Kidney glomerular epithelial cell (primary cell): ENCODE measurements at places on chromosomes 5 and 9.

DNA sequence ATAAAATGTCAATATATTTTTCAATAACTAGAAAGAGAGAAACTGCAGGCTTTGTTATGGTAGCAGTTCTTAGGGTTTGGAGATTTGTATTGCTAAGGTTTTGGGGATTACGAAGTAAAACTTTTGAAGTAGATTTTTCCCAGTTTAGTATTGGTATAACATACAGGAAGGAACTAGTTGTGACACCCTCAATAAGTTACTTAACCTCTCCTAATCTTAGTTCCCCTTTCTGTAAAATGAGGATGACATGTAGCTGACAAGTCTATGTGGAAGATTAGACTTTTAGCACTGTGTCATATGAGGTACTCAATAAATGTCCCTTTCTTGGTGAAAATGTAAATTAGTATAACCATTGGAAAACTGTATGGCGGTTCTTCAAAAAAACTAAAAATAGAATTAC, 73.4 kb upstream of the ATG10 start:
- DNase-seq, result no peak

- DNase-seq, result no peak
Measured at GRCh38 chr5:43573058-43573457, 16.2 kb upstream of the PAIP1 start.

GRCh38 chr5:95327211-95327610, 42.3 kb upstream of the MCTP1 start:
- DNase-seq, result no peak

DNA sequence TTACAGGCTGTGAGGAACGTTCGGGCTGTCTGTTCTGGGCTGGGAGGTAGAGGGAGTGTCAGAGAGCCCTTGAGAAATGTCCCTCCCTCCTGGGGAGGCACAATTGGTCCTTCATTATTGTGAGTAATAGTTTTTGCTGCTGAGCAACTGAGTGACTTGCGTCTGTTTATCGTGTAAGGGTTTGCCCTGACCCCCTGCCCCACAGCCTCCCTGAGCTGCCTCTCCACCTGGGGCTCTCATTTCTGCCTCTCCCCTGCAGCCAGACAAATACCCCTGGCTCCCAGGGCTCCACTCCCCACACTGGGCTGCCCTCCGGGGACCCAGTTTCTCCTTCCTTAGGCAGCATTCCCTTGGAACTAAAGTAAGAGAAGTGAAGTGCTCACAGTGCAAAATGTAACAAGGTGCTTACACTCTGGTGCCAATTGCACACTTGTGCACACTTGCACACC, 174.9 kb upstream of the MVB12B start:
- no peak for DNase-seq

- DNase-seq, result peak; percentile 73
Measured at GRCh38 chr5:95644351-95645042, 2.1 kb upstream of the RFESD start.

- no peak for DNase-seq
Measured at GRCh38 chr9:105399117-105399516, 48.7 kb upstream of the FSD1L start.

DNA sequence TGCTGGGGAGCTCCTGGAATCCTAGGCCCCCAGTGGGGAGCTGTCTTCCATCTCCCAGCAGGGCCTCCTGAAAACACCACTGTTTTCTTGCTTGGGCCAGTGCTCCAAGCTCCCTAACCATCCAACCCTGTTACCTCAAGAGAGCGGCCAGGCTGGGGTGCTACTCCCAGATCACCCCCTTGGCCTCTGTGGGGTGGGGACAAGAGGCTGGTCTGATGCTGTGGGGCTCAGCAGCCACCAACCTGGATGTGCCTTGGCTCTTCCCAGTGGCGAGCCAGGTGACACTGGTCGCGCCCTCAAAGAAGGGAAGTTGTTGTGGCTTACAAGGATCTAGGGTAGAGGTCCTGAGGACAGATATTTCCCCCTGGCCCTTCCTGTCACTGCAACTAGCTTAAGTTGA, 49.0 kb downstream of the SECISBP2 start:
- no peak for DNase-seq

- DNase-seq, result no peak
Measured at GRCh38 chr9:85158512-85158911, 489.0 kb downstream of the NTRK2 start.

DNA sequence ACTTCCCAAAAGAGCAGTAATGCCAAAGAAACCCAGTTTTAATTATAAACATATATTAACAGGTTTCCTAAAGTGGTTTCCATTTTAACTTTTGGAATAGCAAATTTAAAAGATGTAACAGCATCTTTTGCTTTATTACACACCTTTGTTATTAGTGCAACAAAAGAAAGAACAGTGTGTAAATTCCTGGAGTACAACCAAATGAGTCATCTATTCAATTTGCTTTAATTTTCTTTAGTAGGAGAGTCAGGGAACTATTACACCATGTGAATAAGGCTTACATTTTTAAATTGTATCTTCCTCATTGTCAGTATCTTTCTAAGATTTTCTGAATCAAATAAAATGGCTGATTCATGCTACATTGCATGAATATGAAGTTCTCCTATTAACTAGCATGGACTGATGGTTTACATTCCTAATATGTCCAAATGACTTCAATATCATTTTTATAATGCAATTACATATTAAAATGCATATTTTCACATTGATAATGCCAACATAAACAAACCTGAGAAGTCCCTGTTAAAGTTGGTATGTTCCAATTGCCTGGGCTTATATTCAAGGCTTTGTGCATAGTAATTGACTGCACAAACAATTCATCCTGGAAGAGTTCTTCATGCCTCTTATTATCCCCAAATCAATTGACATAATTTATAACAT, 22.5 kb downstream of the EDIL3 start:
- DNase-seq, result no peak

DNA sequence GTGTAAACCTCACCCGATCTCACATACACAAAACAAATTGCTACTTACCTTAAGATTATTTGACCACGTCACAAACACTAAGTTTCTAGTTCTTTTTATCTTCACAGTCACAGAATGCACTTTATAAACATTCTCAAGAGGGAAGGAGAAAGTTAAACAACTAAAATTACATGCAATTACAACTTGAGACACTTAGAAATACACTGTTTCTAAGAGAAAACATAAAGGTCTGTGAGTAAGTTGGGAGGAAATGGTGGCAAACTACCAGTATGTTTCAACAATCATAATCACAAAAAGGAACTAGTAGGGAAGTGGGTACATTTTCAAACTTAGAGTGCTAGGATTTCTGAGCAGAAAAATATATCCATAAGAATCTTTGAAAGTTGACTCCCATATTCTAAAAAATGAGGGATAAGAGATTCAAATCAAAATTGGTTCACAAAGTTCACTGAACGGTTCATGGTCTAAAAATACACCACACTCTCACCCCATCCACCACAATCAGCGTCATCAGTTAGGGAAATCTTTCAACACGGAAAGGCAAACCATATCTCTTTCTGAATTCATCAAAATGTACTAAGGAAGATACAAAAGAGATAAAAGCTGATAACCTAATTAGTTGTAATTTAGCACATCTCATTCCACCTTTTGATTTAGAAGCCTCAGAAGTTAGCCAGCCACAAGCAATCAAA, 182.6 kb downstream of the BNC2 start:
- no peak for DNase-seq

DNA sequence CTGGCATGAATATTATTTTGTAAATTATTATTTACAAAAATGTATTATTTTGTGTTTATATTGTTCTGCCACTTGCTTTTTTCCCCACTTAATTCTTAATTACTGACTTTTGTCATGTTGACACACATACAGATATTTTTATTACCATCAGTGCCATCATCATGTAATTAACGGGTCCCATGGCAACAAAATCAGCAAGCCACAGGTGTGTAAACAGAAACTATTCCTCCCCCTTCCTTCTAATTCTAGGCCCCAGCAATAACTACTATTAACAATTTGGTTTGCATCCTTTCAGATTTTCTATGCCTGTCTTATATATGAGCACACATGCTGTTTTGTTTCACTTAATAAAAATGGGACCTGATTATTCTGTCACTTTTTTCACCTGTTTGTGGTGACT, 29.3 kb downstream of the CYFIP2 start:
- DNase-seq, result no peak

DNA sequence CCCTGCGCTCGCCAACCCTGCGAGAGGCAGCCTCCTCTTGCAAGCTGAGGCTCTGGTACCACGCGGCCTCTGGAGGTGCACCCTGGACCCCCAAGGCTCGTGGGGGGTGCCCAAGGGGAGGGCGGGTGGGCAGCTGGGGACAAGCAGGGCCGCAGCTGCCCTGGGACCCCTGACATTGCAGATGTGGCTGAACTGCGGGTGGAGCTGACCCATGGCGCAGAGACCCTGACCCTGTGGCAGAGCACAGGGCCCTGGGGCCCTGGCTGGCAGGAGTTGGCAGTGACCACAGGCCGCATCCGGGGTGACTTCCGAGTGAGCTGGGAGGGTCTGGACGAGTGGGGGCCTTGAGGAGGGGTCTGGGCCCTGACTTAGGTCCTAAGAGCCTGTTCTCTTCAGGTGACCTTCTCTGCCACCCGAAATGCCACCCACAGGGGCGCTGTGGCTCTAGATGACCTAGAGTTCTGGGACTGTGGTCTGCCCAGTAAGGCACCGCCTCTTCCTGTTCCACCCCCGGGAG, 1.5 kb downstream of the MAMDC4 start:
- DNase-seq, result no peak

- DNase-seq, result no peak
Measured at GRCh38 chr9:80866576-80867227, 822.6 kb downstream of the TLE1 start.

- no peak for DNase-seq
Measured at GRCh38 chr5:137566780-137567179, 67.7 kb upstream of the SPOCK1 start.

GRCh38 chr9:34484678-34485077, 26.1 kb downstream of the DNAI1 start:
- DNase-seq, result no peak

GRCh38 chr5:7478459-7478858, 82.5 kb downstream of the ADCY2 start:
- DNase-seq, result no peak

- peak; percentile 32 for DNase-seq
Measured at GRCh38 chr5:136686192-136686872, 321.0 kb upstream of the TRPC7 start.

- no peak for DNase-seq
Measured at GRCh38 chr5:2588850-2589501, 162.5 kb downstream of the IRX2 start.

DNA sequence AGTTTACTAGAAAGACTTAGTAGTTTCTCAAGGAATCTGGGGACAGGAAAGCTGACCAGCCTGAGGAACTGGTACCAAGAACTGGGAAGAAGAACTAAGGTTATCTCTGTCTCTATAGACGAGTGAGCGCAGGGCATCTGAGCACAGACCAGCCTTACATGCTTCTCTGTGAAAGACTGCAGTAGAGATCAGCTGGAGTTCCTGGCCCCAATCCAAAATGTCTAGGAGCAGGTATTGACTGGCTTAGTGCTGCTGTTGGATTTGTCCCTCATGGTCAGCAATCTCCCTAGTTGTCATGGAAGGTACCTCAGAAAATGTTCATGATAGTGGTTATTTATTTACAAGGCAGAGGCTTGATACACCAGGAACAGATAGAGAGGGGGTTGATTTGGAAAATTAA, 13.3 kb downstream of the NUP214 start:
- DNase-seq, result no peak

- DNase-seq, result no peak
Measured at GRCh38 chr5:122649080-122649479, 125.8 kb upstream of the SNX2 start.

DNA sequence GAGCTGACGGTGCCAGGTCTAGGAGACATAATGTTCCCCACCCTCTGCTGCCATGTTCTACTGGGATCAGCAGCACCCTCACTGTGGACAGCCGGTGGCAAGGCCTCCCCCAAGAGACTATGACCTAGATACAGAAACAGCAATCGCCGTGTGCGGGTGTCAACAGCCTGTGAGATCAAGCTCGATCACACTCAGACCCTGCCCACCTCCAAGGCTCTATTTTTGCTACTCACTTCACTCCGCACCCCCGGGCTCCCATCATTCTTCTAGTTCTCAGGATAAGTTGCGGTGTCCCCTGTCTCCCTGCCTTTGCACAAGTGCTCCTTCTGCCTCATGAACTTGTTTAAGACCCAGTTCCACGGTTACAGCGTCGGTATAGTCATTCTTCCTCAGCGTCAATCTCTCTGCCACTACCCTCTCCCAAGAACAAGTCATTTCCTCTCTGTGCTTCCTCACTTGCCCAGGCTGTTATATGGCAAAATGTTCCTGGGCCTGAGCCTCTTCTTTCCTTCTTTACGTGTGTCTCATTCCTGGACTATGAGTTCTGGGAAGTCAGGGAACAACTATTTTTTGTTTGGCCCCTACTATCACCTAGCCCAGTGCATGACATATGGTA, 5.4 kb upstream of the DOCK8 start:
- no peak for DNase-seq

DNA sequence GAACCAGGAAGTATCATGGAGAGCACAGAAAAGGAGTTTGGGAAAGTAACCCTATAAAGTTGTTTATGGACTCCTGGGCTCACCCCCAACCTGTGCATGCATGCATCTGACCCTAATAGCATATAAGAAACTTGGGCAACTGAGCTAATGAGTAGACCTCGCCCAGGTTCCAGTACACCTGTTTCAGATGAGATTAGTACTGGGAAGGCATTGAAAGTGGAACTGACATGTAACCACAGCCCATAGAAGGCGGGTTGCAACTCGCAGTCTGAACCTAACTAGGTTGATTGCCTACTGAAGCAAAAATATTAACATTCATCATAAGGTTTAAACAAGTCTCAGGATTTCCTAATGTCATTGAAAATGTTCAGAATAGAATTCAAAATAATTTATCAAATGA, 87.0 kb downstream of the WNK2 start:
- no peak for DNase-seq

DNA sequence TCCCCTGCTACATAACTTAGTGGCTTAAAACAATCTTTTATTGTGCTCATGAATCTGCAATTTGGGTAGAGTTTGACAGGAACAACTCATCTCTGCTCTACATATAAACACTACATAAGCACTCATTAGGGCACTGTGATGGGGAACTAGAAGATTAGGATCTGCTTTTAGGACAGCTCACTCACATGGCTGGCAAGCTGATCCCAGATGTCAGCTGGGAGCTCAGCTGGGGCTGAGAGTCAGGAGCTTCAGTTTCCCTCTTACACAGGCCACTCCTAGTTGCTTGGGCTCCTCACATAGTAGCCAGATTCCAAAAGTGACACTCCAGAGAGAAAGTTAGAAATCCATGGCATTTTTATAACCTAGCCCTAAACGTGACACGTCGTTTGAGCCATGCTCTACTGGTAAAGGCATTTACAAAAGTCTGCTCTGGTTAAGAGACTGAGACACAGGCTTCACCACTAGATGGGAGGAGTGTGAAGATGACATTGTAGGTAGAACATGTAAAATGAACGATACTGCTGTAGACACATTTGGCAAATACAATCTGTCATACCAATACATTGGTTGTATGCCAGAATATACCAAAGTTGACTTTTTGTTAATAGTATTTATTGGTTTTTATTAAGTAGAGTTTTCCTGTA, 23.6 kb downstream of the SCAI start:
- DNase-seq, result no peak

DNA sequence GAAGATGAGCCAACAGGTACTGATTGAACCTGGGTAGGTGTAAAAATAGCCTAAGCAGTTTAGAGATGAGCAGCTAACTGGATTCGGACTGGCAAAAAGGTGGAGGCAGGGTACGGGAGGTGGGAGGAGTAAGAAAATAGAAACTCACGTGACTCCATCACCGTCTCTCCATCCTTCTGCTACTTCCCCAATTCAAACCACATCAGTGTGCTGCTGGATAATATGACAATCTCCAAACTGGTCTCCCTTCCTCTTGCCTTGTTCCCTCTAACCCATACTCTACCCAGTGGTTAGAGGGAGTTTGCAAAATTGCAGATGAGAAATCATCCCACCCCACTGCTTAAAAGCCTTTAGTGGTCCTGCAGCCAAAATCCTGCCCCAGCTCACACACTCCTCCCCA, 42.7 kb downstream of the RIGI start:
- no peak for DNase-seq
